ENCODE measurements at places on chromosomes 5 and 9. TPM values are rescaled to one million over a fixed set of nuclear protein-coding genes. Genes with fewer than 3 reads are reported as not detected.

The PRSS3 gene
- total RNA-seq: not detected

The INPP5E gene
- total RNA-seq: 14.9 TPM

The ADRA1B gene
- 5.4 TPM for total RNA-seq

The UBE2D2 gene
- total RNA-seq: 116 TPM

GRCh38 chr5:2453781-2454180, 297.7 kb downstream of the IRX2 start:
- no peaks in the 10 kb centered on the region for H3K36me3 ChIP-seq
- H3K4me1 ChIP-seq: no peaks in the 10 kb centered on the region
- H3K27me3 ChIP-seq: no peaks in the 10 kb centered on the region
- H3K27ac ChIP-seq: no peak overlapping the region

GRCh38 chr5:91026466-91026865, 356.7 kb downstream of the ARRDC3 start:
- no peak overlapping the region for H3K4me3 ChIP-seq
- H3K27me3 ChIP-seq: no peaks in the 10 kb centered on the region
- H3K4me1 ChIP-seq: no peaks in the 10 kb centered on the region
- H3K27ac ChIP-seq: no peak overlapping the region
- H3K36me3 ChIP-seq: no peaks in the 10 kb centered on the region

DNA sequence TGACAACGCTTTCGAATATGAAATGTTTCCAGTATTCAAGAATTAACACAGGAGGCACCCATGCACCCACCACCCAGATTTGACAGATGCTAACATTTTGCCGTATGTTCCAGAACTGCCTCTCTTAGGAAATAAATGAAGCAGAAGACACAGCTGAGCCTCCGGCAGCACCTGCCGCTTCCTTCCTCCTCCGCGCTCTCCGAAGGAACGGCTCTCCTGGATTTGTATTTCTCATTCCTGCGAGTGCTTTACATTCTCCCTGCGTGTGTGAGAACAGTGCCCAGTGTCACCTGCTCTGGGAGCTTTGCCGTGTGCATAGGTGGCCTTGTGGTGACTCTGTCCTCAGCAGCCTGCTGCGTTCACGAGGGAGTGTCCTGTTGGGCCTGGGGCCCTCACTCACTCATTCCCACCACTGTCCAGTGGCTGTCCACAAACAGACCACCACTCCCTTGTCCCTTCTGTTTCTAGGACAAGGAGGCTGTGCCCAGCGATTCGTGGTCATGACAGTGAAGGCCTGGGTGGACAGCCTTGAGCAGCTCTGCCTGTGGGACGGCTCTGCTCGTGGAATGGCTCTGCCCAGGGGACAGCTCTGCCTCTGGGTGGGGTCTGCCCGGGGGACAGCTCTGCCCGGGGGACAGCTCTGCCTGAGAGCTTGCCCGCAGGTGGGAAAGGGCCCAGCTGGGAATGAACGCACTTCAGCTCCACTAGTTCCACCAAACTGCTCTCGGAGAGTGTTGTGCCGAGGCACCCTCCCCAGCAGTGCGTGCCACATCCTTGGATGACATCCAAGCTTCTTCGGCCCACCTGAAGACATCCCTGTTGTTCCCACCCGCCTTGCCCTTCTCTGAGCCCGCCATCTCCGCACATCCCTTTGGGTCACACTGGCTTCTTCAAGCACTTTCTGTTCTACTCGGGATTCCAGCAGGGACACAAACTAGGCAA, 170.5 kb upstream of the PPP1R26 start:
- no peak for DNase-seq
- no peak overlapping the region for H3K27ac ChIP-seq
- no peak overlapping the region for H3K4me3 ChIP-seq
- no peaks in the 10 kb centered on the region for H3K36me3 ChIP-seq
- no peaks in the 10 kb centered on the region for H3K27me3 ChIP-seq
- H3K4me1 ChIP-seq: no peaks in the 10 kb centered on the region

GRCh38 chr5:89011778-89012711, 129.1 kb upstream of the MEF2C start:
- no peak overlapping the region for H3K27ac ChIP-seq
- no peaks in the 10 kb centered on the region for H3K36me3 ChIP-seq
- H3K4me1 ChIP-seq: no peaks in the 10 kb centered on the region
- DNase-seq: no peak
- no peaks in the 10 kb centered on the region for H3K27me3 ChIP-seq

DNA sequence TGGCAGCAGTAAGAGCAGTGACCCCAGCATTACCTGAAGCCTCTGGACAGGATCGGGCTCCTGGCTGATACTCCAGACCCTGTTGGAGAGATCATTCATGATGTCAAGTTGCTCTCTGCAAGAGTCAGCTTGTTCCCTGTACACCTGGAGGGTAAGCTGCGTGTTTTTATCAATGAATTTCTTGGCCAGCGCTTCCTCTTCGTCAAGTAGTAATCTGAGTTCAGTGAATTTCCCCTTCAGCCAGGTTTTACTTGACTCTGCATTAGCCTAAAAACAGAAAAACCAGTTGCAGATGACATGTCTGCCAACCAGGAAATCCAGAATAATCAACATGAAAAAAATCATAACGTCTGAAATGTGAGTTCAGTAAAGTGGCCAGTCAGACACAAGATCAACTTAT, 19.1 kb downstream of the TRIM14 start:
- no peaks in the 10 kb centered on the region for H3K36me3 ChIP-seq
- DNase-seq: no peak
- no peaks in the 10 kb centered on the region for H3K4me1 ChIP-seq
- no peak overlapping the region for H3K27ac ChIP-seq
- no peaks in the 10 kb centered on the region for H3K27me3 ChIP-seq
